Stimulated activated CD8-positive, alpha-beta memory T cell treated with anti-CD3 and anti-CD28 coated beads, Interleukin-15, amount 100 ng/mL, for 48 hours (primary cell): ENCODE measurements at places on chromosomes 6 and 20.

GRCh38 chr6:75147512-75147911 lies 58.3 kb downstream of the COL12A1 start:
- no peak for DNase-seq

- no peak for DNase-seq
Observed at GRCh38 chr6:16950302-16950701, 151.5 kb upstream of the STMND1 start.

DNA sequence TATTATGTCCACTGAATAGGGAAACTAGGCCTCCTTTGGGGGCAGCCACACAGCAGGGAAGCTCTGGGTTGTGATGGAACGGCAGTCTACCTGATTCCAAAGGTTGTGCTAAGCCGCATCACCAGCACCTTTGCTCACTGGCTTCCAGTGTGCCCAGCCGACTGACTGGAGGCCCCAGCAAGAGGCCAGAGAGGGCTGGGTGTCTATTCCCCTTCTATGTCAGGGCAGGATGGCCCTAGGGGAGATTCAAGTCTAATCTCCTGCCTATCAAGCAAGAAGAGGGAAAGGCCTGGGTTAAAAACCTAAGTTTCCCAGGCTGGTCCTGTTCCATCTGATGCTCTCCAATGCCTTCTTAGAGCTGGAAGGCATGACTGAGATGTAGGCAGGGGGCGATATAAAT lies 53.6 kb downstream of the JPH2 start:
- DNase-seq, result no peak

GRCh38 chr20:2178318-2179232 lies 76.9 kb downstream of the STK35 start:
- DNase-seq, result no peak
